GM18507 (cell line): ENCODE measurements at places on chromosomes 5 and 9.

DNA sequence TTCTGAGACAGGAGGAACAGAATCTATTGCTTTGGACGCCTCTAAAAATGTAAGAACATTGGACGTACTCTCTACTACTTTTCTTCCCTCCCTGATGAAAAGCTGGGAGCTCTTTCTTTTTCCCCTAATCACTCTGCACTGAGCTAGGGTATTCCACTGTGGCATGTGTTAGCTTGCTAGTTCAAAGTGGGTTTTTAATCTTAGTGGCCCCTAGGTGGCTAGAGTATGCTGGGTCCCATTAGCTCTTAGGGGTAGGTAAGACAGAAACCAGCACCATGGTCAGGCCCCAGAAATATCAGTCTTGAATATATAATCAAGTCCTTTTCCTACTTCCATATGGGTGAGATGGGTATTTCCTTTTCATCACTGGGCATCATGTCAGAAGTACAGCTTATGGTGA lies 945.2 kb upstream of the PTPRD start:
- DNase-seq: no peak

- DNase-seq: no peak
Observed at GRCh38 chr5:134577022-134577795, 51.7 kb downstream of the JADE2 start.

DNA sequence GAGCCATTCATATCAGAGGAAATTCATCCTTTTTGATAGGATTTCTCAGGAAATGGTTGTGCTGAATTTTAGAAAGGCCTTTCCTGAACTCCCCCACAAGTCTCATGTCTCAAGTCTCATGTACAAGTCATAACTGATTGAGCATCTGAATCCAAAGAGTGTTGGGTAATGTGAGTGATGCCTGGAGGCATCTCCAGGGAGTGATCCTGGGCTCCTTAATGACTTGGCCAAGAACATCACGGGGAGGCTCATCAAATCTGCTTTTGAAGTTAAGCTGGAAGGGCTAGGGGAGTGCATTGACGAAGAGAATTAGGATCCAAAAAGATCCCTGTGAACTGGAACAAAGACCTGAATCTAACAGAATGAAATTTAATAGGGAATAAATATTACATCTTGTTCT lies 79.2 kb downstream of the MAST4 start:
- DNase-seq: no peak

GRCh38 chr5:56456002-56456401 lies 222.9 kb upstream of the ANKRD55 start:
- no peak for DNase-seq

DNA sequence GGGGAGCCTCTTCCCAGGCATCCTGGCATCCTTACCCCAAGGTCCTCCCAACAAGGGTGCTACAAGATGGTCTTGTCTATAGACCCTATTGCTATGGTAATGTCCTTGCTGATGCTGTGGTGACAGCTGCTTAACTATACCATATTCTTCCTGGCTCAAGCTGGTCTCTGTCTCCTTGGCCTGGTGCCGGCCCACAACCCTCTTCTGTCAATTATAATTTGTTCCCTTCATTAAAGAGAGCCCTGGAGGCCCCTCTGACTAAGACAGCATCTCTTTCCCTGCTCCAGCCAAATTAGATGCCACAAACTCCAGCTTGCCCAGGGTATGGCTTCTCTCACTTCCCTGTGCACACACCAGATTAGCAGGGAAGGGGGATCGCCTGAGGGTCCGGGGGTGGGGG lies 86.7 kb downstream of the PSD2 start:
- no peak for DNase-seq

- no peak for DNase-seq
Observed at GRCh38 chr5:133756036-133756435, 143.7 kb upstream of the FSTL4 start.

DNA sequence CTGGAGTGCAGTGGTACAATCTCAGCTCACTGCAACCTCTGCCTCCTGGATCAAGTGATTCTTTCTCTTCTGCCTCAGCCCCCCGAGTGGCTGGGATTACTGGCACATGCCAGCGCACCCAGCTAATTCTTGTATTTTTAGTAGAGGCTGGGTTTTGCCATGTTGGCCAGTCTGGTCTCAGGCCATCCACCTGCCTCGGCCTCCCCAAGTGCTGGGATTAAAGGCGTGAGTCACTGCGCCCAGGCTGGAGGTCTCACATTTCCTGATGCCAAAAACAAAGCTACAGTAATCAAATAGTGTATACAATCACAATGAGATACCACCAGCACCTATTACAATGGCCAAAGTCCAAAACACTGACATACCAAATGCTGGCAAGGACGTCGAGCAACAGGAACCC lies 51.1 kb downstream of the TTLL11 start:
- DNase-seq: no peak

GRCh38 chr5:9194509-9194908 lies 351.4 kb downstream of the SEMA5A start:
- no peak for DNase-seq

DNA sequence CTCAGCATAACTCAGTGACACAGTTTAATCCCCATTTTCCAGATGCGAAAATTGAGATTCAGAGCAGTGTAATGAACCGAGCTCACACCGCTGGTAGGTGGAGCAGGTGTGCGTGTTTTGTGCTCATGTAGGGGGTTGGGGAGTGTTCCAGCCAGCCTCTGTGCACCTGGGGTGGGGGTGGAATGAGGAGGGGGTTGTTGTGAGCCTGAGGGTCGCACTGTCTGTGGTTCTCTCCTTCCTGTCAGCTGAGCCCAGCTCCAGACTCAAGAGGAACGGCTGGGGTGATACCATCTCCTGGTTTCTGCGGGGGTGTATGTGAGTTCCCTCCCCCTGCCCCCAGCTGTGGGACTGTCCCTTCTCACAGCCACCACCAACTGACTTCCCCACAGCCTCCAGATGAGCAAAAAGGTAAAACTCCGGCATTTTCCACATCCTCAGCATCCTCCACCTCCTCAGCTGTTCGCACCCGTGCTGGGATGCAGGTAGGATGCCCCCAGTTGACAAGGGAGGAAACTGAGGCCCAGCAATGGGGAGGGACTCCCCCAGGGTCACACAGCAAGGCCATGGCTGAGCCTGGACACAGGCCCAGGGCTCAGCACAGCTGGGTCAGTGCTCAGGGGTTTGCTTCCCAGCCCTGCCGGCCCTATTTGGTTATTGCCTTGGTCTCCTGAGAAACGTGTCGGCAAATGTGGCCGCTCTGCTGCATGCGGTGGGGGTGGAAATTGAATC lies 2.1 kb downstream of the SH2D3C start:
- peak; percentile 58 for DNase-seq

DNA sequence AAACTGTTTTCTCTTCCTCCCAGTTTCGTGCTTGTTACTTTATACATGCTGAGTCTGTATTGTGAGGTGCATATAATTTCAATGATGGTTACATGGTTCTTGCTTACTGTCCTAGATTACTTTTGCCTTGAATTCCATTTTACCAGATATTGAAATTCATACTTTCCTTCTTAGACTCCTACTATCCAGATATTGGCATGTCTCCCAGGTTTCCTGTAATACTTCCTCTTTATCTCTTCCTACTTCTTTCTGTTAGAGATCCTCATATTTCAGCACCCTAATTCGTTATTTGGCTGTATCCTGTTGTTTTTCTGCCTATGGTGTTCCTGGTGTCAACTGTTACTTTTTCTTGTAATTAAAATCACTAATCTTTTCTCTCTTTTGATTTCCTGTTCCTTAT lies 522.1 kb downstream of the CCDC171 start:
- no peak for DNase-seq

GRCh38 chr5:63700241-63700640 lies 262.0 kb downstream of the HTR1A start:
- no peak for DNase-seq
